ENCODE measurements at places on chromosomes 2 and 18.

GRCh38 chr2:71544919-71545571 is 91.7 kb downstream of the DYSF start:
- no peak for DNase-seq

DNA sequence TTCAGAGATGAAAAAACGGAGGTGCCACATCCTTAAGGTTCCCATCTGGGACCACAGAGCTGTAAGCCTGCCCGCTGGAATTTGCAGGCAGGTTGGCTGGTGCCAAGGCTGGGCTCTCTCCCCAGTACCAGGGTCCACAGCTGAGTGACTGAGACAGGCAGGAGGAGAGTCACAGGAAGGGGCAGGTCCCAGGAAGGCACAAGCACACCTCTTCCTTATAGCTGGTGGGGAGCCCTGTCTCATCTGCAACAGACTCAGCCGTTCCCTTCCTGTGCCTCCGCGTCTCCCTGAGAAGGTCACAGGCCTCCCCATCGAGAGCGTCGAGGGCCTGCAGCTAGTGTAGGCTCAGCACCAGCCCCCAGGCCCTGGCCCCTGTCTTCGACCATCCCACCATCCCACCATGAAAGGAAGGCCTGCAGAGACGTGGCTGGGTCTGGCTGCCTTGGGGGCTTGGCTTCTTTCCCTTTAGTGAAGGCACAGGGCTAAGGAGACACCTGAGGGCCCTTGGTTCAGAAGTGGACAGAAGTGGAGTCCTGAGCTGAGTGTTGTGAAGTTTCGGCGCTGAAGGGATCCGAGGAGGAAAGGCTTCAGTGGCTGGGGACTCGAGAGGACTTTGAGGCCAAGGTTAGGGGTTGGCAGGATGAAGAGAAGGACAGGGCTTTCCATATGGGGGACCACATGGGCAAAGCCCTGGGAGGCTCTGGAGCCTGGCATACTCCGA is 26.8 kb downstream of the GLI2 start:
- DNase-seq = no peak

DNA sequence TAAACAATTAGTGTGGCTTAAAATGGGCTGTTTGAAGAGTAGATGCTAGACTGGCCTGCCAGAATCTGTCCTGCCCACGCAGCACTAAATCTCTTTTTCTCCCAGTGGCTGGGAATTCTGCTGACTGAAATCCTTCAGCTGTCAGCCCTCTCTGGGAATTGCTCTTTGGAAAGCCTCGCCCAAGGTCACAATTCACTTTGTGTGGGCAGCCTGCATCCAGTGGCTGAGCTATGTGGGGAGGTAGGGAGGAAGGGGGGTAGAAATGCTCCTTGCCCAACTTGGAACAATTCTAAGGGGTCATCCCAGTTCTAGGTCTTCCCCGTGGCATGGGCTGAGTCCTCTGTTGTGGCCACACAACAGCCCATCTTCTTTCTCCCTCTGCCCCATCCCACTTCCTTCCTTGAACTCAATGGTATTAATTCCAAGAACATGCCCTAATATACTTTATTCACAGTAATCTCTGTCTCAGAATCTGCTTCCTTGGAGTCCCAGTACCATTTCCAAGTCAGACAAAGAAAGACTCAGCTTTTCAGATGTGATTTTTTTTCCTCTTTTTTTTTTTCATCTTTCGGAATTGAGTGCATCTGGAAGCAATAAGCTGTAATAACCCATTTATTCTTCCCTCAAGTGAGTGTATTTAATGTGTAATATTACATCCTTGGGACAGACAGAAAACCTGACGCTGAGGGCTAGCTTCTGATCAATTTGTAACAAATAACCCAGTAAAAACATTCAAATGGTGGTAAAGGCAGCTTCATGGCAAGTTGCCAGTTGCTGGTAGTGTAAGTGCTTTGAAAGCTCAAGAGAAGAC is 189.4 kb downstream of the GPD2 start:
- DNase-seq = no peak

DNA sequence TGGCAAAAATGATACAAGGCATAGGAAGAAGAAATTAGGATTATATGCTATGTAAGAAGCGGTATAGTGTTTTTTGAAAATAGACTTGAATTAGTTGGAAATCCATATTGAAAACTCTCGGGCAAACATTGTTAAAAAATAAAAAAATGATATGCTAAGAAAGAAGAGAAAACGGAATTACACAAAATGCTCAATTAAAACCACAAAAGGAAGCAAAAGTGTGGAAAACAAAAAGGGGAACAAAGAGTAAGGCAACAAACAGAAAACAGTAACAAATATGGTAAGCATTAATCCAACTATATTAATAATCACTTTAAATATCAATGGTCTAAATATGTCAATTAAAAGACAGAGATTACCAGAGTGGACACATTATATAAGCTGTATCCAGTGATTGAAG is 58.4 kb downstream of the TXNL1 start:
- no peak for DNase-seq

DNA sequence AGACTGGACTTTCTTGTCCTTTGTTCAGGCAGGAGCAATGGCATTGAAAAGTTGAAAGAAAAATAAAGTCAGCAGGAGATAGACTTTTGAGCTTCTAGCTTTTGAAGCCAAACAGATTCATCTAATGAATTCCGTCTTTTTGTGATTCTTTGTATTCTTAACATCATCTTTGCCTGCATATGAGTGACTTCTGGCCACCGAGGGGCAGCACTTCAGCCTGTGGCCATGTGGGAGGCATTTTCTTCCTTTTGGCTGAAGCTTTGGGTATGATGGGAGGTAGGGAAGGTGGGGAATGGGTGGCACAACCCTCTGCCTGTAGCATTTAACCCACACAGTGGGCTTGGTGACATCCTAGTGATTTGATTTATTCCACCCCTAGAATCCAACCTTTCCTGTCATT is 220.6 kb downstream of the SETBP1 start:
- DNase-seq = no peak

DNA sequence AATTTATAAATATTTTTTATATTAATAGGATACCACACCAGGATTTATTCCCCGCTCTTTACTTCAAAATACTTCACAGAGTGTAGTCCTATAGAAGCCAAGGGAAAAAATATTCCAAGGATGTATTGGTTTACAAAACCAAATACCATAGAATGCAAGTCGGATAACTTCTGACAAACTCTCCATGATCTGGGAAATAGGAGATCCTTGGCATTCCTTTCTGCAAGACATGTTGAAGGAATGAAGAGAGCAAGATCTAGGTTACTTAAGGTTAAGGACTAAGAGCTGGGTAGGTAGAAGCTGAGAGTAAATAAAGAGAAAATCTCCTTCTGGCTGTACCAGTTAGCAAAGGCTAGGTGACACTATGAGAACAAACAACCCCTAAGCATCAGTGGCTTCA is 141.2 kb downstream of the LRATD1 start:
- no peak for DNase-seq

GRCh38 chr18:26386441-26386840 is 160.2 kb downstream of the TAF4B start:
- no peak for DNase-seq

- DNase-seq = no peak
Observed at GRCh38 chr2:160431441-160431840, 62.2 kb downstream of the RBMS1 start.

DNA sequence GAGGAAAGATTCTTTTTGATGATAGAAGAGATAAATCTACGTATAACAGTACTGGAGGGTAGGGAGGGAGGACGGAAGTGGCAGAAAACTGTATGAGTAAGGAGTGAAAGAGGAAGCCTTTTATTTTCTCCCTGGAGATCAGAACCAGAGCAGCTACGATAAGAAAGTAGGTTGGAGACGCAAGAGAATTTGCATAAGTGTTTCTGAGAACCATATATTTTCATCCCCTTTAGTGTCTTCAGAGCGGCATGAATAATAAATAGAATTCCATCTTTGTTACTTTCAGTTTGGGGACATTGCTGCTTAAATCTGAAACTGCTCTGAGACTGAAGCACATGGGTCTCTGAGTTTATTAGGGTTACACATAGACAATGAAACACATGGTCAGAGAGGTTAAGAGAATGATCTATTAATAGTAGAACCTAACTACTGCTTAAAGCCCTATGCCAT is 230.2 kb upstream of the TNP1 start:
- no peak for DNase-seq

DNA sequence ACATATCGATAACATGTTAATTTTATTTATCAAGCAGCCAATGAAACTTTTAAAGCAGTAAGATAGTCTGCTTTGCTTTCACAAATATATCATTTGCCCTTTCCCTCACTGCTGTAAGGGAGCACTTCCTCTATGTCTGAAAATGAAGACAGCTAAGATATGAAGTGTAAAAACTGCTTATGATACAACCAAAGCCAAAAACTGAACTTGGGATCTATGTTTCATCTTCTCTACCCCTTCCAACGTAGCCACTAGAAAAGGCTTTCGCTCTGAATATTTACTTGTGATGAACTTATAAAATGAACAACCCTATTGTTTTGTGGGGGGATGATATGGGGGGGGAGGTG is 140.3 kb downstream of the TCF4 start:
- DNase-seq = no peak

DNA sequence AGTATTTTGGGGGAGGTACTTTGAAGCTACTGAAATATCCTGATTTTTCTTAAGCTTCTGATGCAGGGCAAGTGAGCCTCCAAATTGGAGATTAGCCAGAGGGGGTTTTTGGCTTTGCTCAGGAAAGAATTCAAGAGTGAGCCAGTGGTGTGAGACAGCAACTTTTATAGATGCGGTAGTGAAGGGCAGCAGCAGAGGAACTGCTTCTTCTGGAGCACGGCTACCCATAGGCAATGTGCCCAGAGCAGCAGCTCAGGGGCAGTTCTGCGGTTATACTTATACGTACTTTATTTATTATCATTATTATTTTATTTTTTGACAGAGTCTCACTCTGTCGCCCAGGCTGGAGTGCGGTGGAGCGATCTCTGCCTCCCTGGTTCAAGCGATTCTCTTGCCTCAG is 19.8 kb upstream of the NT5DC4 start:
- no peak for DNase-seq

DNA sequence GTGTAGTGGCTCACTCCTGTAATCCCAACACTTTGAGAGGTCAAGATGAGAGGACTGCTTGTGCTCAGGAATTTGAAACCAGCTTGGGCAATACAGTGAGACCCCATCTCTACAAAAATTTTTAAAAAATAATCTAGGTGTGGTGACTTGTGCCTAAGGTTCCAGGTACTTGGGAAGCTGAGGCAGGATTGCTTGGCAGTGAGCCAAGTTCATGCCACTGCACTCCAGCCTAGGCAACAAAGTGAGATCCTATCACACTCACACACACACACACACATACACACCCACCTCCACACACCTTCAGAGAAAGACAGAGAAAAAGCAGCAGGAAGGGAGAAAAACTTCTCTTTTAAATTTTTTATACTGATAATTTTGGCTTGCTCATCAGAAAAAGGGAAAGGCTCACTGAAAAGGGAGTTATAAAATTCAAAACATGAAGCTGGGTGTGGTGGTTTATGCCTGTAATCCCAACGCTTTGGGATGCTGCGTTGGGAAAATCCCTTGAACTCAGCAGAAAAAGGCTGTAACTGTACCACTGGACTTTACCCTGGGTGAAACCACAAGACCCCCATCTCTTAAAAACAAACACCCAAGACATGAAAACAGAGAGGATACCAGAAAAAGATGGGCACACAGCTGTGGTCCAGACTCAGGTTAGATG is 25.7 kb downstream of the FAM168B start:
- no peak for DNase-seq

- DNase-seq = no peak
Observed at GRCh38 chr2:142741764-142742269, 135.6 kb upstream of the KYNU start.

GRCh38 chr18:23207191-23207955 is 72.1 kb downstream of the CABLES1 start:
- DNase-seq = no peak

DNA sequence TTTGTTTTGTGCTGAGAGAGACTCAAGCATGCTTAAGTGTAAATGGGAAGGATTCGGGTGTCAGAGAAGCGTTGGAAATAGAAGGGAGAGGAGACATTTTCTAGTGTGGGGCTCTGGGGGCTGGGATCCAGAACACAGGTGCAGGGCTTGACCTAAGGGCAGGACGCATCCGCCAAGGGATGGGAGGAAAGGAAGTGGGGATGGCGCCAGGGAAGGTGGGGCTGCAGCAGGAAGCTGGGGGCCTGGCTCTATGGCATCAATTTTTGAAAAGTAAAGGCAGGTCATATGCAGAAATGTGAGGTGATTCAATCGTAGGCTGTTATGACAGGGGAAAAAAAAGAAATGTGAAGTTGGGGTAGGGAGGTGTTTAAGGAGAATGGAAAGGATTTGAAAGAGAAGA is 143.2 kb upstream of the SERTAD2 start:
- DNase-seq = no peak

DNA sequence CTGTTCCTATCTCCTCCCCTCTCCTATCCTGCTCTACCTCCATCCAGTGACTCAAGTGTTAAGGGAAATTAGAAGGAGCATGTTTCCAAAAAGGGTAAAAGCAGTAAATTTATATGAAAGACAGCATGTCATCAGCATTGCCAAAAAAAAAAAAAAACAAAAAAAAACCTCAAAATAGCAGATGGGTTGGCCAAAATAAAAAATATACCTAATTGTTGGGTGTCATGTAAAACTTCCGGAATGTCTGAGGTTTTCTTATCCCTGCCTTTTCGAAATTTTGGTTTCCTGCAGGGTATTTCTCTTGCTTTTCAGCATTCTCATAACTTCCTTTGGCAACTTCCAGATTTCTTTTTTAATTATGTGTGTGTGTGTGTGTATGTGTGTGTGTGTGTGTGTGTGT is 241.6 kb upstream of the FN1 start:
- DNase-seq = no peak

GRCh38 chr2:109508556-109508955 is 105.2 kb downstream of the SEPTIN10 start:
- DNase-seq = no peak

GRCh38 chr2:169964740-169965139 is 137.5 kb downstream of the UBR3 start:
- DNase-seq = no peak

DNA sequence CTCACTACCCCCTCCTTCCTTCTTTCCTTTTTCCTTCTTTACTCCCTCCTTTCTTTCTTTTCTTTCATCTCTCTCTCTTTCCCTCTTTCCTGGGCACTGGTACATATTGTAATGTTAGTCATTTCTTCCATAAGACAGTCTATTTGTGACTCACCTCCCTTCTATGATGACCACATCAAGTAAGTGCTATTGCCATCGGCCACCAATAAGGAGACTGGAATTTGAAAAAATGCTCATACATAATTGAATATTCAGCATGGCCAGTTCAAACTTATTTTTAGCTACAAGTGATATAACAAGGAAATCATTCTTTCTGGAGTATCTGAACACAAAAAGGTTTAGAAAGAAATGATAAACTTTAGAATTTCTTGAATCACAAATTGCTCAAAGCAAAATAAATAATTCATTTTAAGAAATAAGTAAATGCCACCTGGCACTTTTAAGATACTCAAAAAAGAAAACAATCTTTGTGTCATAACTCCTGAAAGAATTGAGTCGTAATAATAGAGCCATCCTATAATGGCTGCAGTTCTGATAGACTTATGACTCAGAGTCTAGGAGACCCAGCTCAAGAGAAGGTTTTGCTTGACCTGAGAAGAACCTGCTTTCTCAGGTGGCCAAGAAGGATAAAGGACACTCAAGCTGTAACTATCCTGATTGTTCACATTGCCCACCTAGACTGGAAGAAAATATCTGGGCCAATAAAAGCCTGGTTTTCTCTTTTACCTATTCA is 51.6 kb upstream of the CCBE1 start:
- no peak for DNase-seq
